ENCODE measurements at places on chromosomes 12 and 14.

GRCh38 chr12:11746024-11746771 lies 96.7 kb downstream of the ETV6 start:
- DNase-seq = no peak

DNA sequence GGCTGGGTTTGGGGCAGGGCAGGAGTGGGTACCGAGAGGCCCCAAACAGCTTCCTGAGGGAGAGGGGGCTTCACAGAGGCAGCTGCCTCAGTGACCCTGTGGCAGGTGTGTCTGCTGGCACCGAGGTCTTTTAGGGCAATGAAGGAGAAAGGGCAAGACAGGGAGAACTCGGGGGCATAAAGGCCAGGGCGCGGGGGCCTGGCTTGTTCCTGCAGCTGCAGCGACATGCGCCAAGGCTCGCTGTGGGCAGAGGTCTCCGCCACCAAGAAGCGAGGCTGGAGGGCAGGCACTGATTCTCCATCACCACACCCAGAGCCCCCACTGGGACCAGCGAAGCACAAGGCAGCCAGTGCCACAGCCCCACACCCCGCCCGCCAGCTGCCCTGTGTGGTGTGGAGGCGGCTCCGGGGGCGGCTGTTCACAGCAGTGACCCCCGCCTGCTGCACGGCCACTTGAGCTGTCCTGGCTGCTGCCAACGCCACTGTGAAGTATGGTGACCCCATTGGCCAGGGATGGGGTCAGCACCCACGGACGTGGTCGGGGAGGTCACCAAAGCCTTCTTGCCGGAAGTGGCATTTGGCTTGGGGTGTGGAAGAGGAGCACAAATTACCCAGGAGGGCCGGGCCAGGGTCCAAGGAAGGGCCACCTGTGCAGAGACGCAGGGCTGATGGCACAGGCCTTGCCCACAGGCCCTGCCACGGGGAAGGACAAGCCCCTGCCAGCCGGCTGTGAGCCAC lies 16.4 kb downstream of the BAG5 start:
- DNase-seq = no peak

GRCh38 chr14:32085845-32086383 lies 8.8 kb downstream of the ARHGAP5 start:
- no peak for DNase-seq

- no peak for DNase-seq
Measured at GRCh38 chr14:51972566-51972965, 16.8 kb upstream of the RTRAF start.

Measured in esophagus squamous epithelium (tissue), 5 donors.